ENCODE measurements at places on chromosomes 11 and 22. TPM values are rescaled to one million over a fixed set of nuclear protein-coding genes. Genes with fewer than 3 reads are reported as not detected.

DNA sequence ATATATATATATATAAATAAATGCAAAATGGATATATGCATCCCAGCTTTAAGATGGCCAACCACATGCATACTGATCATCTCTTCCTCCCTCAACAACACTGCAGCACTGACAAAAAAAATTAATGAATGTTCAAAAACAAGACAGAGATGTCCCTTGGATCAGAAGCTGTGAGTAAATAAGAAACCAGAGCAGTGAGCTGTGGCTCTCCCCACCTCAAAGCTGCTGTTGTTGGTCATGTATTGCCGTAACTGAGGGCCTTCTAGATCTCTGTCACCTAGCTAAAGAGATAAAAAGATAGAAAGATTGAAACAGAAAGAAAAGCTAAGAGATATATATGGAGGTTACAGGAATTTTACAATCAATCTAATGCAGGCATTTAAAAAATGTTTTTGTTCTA is 15.5 kb upstream of the TMEM135 start:
- DNase-seq: no peak

- peak; percentile 68 for DNase-seq
Observed at GRCh38 chr11:61545341-61545740, 35.5 kb downstream of the SYT7 start.

- no peak for DNase-seq
Observed at GRCh38 chr22:22245935-22246525, 1.4 kb downstream of the VPREB1 start.

- no peak for DNase-seq
Observed at GRCh38 chr11:122334546-122335339, 218.7 kb upstream of the BLID start.

- DNase-seq: no peak
Observed at GRCh38 chr22:37331034-37331428, 48.7 kb downstream of the CYTH4 start.

DNA sequence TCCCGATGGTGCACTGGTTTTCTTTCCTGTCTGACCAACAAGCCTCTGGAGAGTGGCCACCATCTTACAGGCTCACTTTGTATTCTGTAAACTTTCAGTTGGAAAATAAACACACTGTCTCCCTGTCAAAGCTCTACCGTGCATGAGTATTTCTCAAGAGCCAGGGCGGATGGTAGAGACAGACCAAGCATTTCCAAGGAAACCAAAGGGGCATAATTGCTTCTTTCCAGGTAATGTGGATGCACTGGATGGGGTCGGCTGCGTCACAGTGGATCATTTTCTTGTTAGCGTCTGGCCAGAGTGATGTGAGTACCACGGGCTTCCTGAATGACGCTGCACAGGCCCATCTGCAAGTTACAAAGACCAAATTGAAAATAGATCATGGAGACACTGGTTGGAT is 5.1 kb upstream of the SEZ6L start:
- DNase-seq: no peak

GRCh38 chr11:44808053-44808753 is 81.4 kb downstream of the TSPAN18 start:
- DNase-seq: no peak

DNA sequence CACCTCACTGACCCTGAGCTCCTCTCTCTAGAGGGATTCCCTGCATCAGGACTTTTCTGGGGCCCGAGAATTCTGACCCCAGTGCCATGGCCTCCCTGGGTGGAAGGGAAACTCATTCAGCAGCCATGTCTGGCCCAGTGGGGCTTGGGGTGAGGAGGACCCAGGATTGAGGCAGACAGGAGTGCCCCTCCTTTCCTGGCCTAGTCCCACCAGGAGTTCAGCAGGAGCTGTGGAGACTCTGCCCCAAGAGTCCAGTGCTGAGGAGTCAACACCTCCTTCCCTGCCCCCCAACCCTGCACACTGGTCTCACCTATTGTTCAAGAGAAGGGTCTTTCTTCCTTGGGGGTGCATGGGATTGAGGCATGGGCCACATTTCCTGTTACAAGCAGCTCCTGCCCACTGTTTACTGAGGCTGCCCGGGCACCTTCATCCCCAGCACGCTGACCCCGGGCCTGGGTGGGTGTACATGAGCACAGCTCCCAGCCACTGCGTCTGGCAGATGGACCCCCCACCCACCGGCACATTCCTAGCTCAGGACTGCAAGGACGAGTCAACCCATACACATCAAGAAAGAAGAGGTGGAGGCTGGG is 33.9 kb downstream of the ALX4 start:
- no peak for DNase-seq

Gene OR52I1
- total RNA-seq: not detected

Gene ARHGAP32
- total RNA-seq: 65.8 TPM

Gene CARD18
- total RNA-seq: not detected

Gene TMEM191C
- total RNA-seq: 3.0 TPM

Gene HTR3A
- 1.3 TPM for total RNA-seq

Gene SERHL2
- total RNA-seq: 18.9 TPM
